ENCODE measurements at places on chromosomes 16 and 17.

GRCh38 chr17:1003972-1004768, 7.2 kb downstream of the TIMM22 start:
- DNase-seq = no peak

DNA sequence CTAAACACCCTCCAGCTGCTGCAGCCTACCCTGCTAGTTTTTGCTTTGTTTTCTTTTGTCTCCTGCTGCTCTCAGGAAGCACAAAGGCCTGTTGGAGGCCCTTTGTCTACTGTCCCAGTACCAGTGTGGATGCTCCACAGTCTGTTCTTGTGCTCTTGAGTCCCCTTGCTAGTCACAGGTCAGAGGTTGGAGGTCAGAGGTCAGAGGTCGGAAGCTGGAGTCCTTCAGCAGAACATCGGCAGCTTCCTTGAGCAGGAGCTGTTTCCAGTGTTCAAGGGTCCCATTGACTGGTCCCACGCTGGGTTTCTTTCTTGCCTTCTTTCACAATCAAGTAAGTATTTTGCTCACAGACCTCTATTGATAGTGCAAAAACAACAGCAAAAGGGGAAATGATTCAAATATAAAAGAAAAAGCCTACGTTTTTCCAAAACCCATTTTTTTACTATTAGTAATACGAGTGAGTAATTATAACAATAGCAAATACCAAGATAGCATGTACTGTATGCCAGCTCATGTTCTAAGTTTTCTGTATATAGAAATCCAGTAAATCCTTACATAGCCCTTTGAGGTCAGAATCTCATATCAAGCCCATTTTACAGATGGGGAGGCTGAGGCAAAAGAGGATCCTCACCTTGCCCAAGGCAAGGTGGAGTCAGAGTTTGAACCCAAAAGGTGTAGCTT, 10.9 kb upstream of the IL34 start:
- DNase-seq = no peak

- DNase-seq = no peak
These were observed 19.7 kb downstream of the FOXL1 start for GRCh38 chr16:86597880-86598606.

GRCh38 chr16:27226476-27226875, 23.1 kb downstream of the KDM8 start:
- DNase-seq = no peak

- no peak for DNase-seq
These were observed 141.6 kb downstream of the DNAH9 start for GRCh38 chr17:11739848-11740247.

DNA sequence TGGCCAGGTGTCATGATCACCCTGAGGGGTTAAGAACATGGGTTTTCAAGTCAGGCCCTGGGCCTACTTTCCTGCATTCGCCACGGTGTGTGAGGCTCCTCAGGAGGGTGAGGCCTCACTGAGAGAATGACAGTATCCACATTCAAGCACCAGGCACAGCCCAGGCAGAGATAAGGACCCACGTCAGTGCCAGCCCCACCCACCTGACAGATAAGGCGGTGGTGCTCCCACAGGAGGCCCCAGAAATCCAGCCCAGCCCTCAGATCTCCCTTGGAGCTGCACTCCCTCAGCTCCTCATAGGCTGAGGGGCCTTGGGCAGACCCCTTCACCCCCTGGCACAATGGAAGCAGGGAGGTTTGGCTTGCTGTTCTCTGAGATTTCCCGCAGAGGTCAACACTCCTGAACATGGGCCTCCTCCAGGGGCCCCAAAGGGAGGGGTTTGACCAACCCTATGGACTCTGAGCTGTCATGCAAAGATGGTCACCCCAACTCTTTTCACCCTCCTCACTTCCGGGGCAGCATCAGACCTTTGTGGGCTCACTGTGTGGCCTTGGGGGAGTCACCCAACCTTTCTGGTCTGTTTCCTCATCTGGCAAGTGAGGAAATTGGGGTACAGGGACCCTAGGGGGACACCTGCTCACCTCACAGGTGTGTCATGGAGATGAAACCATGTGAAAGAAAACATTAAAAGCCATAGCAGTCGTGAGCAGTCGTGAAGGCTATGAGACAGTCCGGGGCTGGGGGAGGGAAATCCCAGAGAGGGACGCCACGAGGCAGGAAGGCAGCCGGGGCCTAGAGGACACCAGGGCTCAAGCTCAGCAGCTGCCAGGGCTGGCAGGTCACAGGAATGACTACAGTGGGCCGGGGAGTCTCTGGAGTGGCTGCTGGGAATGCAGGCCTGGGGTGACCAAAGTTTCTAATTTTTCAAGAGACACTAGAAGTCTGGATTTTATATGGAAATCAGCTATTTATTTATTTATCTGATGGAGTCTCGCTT, 15.4 kb downstream of the PLLP start:
- DNase-seq = peak; percentile 88

- DNase-seq = no peak
These were observed 7.1 kb downstream of the TLCD2 start for GRCh38 chr17:1703063-1703462.

- DNase-seq = peak; percentile 24
These were observed 18.5 kb upstream of the HEXD start for GRCh38 chr17:82399601-82400101.

DNA sequence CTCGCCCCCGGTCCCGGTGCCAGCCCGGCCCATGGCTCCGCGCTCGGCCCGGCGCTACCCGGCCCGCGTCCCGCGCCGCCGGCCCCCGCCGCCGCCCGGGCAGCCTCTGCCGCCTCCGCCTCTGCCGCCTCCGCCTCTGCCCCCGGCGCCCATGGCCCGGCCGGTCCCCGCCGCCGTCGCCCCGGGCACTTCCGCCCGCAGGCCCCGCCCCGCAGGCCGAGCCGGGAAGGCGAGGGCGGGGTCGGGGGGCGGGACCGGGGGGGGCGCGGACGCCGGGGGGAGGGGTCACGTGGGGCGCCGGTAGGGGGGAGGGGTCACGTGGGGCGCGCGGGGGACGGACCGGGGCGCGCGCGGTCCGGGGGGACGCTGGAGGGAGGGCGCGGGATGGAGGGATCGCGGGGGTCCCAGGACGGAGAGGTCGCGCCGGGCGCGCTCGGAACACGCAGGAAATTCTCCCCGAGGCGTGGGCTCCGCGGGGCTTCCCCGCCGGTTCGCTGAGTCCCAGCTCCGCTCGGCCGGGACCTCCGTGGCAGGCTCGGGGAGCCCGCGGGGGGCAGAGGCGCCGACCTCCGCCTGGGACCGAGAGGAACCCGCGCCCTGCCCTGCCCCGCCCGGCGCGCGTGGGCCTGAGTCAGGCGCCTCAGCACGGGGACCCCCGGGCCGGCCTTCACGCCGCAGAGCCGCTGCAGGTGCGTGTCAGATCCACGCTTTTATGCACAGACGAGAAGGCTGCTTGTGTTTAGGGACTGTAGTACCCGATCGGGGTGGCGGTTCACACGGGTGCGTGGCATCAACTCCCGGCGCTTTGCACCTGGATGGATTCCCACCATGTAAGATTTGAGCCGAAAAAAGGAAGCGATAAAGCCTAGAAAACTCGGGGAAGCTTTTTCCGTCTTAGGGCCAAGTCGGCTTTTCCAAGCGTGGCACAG, at the start of gene PGAP6:
TSS of gene PGAP6 (minus strand) at position 190 of the 929 bp plus-strand sequence. CDS start at position 33, 157 bp downstream.
- peak; percentile 77 for DNase-seq

DNA sequence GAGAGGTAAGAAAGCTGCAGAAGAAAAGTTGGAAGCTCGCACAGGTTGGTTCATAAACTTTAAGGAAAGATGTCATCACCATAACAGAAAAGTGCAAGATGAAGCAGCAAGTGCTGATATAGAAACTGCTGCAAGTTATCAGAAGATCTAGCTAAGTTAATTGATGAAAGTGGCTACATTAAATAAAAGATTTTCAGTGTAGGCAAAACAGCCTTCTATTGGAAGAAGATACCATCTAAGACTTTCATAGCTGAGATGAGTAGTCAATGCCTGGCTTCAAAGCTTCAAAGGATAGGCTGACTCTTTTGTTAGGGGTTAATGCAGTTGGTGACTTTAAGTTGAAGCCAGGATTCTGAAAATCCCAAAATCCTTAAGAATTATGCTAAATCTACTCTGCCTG, 24.0 kb downstream of the CYLD start:
- no peak for DNase-seq

DNA sequence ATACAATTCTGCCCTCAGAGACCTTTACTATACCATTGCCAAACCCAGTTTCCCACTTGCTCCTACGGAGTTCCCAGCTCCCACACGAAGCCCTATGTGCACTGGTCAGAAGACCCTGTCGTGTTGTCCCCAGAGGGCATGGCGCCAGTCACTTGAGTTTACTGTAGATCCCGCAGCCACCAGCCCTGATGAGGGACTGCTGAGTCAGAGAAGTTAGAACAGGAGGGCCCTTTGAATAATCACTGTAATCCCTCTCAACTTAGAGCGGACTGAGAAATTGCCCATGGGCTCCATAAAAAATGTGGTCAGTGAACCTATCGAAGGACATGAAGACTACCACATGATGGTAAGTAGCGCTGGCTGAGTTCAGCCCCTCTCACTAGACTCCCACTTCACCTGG, 9.2 kb downstream of the UBFD1 start:
- DNase-seq = no peak

- DNase-seq = no peak
These were observed 498 bp upstream of the PLEKHG4 start for GRCh38 chr16:67278773-67279295.

GRCh38 chr17:48723423-48724250, 652 bp downstream of the PRAC2 start:
- no peak for DNase-seq

GRCh38 chr17:32445497-32445896, 1.2 kb downstream of the PSMD11 start:
- no peak for DNase-seq

DNA sequence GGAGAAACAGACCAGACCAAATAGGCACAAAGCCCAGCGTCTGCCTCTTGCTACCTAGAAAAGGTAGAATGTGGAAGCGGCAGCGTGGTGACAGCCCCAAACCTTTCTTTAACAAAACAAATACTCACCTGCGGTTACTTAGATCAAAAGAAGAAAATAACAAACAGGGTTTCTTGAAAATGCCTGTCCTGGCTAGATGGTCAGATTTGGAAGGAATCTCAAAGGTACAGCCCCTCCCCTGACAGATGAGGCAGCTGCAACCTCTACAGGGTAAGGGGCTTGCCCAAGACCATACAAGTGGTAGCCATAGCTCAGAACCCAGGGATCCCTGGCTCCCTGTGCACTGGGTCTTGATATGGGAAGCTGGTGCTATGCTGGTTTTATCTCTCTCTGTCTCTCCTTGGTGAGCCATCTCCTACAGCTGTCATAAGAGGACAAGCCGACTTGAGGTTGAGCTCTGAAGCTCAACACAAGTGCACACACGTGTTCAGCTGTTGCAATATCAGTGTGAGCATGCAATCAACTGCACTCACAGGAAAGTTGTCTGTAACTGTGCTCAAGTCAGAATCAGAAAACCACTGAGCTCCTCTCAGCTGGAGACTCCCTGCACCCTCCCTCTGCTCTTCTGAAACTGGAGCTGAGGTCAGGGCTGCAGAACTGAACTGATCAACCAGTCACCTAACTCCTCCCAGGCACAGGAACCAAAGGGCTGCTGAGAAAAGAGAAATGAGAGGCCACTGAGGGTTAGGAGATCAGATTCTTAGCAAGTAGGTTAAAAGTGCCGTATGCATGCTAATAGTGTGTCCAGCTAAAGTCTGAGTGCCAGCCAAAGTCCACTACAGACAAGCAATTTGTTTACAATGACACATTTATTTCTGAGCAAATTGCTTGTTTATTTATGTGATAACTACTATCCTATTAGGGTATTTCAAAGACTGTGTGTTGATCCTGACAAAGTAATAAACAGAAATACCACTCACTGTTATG, 6.1 kb upstream of the RNF157 start:
- DNase-seq = no peak

GRCh38 chr16:72482695-72483094, 310.7 kb upstream of the PMFBP1 start:
- DNase-seq = no peak

DNA sequence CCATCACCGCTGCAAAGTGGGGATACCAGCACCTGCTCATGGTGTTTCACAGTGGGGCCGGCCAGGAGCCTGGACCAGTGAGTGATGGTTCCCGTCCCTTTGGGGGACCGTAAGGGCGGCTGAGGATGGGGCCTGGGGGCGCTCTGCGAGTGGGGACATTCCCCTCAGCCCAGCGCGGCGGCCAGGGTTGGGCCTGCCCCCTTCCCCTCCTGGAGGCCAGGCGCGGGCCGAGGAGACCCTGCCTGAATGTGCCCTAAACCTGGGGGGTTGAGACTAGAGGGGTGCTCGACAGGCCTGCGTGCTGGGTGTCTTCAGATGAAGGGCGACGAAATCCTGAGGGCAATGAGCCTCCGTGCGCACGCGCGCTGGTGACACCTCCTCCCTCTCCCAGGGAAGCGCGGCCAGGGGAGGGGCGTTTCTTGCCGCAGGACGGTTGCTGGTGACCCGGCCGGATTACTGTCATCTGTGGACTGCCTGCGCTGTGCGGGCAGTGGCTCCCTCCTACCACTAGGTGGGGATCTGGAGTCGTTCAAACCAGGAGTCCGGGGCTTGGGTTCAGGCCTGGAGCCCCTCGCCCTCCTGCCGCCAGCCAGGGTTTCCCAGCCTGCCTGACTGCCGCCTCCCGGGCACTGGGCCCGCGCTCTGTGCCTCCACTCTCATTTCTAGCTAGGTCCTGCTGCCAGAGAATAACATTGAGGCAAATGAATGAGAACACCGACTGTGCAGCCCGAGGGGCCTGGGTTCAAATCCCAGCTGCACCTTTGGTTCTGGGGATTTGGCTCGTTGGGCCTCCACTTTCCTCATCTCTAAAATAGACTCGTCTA, 17.1 kb downstream of the TBX2 start:
- DNase-seq = peak; percentile 93

GRCh38 chr17:81328978-81329926, 34.1 kb upstream of the SLC38A10 start:
- DNase-seq = peak; percentile 77

GRCh38 chr17:39244600-39245570, 19.1 kb upstream of the STAC2 start:
- peak; percentile 79 for DNase-seq

DNA sequence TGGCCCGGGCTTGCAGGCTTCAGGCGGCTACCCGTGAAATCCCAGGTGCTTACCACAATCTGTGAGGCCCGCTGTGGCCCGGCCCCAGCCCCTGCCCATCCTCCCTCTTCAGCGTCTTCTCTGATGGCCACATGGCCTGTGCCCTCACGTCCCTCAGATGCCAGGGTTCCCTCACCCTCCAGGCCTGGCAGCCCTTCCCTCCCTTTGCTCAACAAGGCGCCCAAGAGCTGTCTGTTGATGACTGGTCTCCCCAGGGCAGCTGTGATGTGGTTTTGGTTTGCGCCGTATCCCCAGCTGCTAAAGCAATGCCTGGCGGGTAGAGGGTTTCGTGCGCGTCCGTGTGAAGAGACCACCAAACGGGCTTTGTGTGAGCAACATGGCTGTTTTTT, 35.1 kb downstream of the PMM2 start:
- no peak for DNase-seq

DNA sequence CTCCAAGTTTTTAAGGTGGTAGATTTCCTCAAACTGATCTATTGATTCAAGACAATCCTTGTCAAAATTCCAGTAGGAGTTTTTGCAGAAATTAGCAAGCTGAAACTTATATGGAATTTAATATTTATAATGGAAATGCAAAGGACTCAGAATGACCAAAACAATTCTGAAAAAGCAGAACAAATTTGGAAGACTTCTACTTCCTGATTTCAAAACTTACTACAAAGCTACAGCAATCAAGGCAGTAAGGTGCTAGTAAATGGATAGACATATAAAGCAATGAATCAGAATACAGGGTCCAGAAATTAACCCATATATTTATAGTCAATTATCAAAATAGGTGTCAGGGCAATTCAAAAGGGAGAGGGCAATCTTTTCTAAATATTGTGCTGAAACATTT, 11.8 kb upstream of the IL21R start:
- DNase-seq = no peak

GRCh38 chr17:72119077-72119872, 1.5 kb upstream of the SOX9 start:
- DNase-seq = no peak

- peak; percentile 73 for DNase-seq
These were observed 4.6 kb downstream of the UNC119 start for GRCh38 chr17:28547623-28548416.

Measured in heart left ventricle (tissue), 16 donors.